ENCODE measurements at places on chromosomes 4 and X. TPM values are rescaled to one million over a fixed set of nuclear protein-coding genes. Genes with fewer than 3 reads are reported as not detected.

AMER1 gene
- total RNA-seq = 8.6 TPM

WDR17 gene
- 8.8 TPM for total RNA-seq

SPIN3 gene
- total RNA-seq = 19.4 TPM

SLC4A4 gene
- total RNA-seq = not detected

GAGE12H gene
- not detected for total RNA-seq

DGAT2L6 gene
- not detected for total RNA-seq

GPRASP1 gene
- total RNA-seq = 22.5 TPM

APELA gene
- total RNA-seq = not detected

TEX11 gene
- not detected for total RNA-seq

UGT2A1 gene
- total RNA-seq = not detected

KDR gene
- not detected for total RNA-seq

PNCK gene
- total RNA-seq = not detected

BMPR1B gene
- total RNA-seq = not detected

CLTRN gene
- 0.24 TPM for total RNA-seq

TDO2 gene
- not detected for total RNA-seq

RENBP gene
- 39.2 TPM for total RNA-seq

LANCL3 gene
- 0.12 TPM for total RNA-seq

FAT1 gene
- total RNA-seq = 0.07 TPM

ZGRF1 gene
- total RNA-seq = 13.0 TPM

TMSB15B gene
- total RNA-seq = 9.0 TPM

ZBED1 gene
- 54.5 TPM for total RNA-seq

FRMD7 gene
- total RNA-seq = not detected

CYSLTR1 gene
- total RNA-seq = 43.4 TPM

POLN gene
- 1.5 TPM for total RNA-seq

SPATA18 gene
- total RNA-seq = 2.0 TPM

AWAT2 gene
- not detected for total RNA-seq

Measured in B cell (primary cell).